ENCODE measurements at places on chromosomes 5 and 9.

DNA sequence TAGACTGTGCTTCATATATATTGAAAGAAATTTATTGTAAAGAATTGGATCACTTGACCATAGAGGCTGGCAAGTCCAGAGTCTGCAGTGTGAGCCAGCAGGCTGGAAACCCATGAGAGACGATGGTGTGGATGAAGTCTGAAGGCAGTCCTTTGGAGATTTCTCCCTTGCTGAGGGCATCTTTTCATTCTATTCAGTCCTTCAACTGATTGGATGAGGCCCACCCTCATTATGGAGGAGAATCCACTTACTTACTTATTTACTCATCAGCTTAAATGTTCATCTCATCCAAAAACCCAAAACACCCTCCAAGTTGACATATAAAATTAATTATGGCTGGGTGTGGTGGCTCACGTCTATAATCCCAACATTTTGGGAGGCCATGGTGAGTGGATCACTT is 62.1 kb downstream of the MCTP1 start:
- no peak for DNase-seq

GRCh38 chr9:31908158-31908890 is 476.1 kb upstream of the ACO1 start:
- no peak for DNase-seq

DNA sequence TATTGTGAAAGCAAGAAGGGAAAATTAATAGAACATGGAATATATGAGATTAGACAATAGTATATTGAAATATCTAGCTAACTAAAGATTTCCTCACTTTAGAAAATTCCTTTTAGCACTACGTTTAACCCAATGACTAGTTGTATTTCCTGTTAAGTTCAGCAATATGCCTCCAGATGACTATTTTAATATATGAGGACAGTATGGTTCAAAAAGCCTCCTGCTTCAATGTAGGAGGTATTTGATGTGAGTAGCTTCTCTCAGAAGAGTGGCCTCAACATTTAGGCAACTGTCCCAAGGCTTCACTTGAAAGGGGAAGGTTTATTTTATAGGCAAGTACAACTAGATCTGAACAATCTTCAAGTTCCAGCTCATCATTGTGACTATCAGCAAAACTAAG is 2.0 kb upstream of the MEF2C start:
- DNase-seq, result no peak

GRCh38 chr5:6454628-6455053 is 6.0 kb downstream of the UBE2QL1 start:
- DNase-seq, result no peak

- DNase-seq, result no peak
Observed at GRCh38 chr5:39190311-39191102, 28.9 kb downstream of the FYB1 start.

- DNase-seq, result no peak
Observed at GRCh38 chr5:3994628-3995027, 399.0 kb downstream of the IRX1 start.

DNA sequence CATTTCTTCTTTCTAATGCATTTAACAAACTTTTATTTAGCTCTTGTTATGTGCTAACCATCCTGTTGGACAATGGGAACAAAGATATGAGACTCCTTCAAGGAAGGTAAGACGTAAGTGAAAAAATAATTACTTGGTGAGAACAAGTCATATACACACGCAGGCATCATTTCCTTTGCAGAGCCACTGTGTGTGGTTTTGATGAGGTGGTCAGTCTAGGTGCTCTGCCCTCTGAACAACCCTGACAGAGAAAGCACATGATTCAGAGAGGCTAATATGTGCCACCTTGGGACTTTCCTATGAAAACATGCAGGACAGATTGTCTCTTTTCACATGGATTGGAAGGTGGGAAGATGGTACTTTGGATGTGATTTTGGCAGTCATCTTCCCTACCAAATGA is 1162.5 kb upstream of the DMAC1 start:
- DNase-seq, result no peak

- no peak for DNase-seq
Observed at GRCh38 chr5:132388244-132389050, 18.9 kb downstream of the SLC22A5 start.

DNA sequence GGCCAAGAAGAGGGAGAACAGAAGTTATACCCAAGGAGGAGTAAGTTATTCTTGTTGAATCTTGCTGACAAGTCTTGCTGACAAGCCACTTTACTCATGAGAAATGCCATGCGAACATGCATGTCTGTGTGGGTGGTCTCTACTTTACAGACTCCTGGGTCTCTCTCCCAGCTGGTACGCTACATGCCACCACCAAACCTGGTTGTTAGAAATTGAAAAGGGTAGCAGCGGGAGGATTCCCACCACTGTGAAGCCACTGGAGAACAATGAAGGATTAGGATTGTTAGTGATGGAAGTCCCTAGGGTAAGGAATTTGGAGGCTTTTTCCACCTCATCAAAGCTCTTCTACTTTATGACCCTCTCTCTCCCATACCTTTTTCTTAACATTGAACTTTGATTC is 53.6 kb upstream of the GABRB2 start:
- DNase-seq, result no peak

DNA sequence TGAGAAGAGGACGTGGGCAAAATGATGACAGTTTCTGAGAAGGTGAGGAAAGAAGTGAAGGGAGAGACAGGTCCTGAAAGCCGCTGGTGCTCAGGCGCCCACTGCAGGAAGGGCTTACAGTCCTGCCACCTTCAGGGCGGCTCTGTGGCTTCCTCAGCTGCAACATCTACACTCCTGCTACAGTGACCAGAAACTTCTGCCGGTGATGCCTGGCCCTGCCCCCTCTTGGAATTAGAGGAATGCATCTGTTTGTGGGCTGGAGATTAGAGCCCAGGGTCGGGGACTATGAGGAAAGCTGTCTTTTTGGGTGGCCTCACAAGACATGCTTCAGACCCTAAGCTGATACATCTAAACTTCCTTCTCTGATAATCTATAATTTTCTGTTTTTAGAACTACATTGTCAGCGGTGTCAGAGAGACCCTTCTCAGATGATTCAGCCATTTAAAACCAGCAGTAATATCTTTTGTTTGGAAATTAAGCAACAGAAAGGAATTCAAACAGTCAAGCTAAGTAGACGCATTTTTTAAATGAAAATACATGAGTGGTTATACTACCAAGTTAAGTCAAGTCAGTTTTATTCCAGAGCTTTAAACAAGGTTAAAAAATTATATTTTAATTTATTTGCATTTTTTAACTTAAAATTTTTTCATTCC is 30.4 kb downstream of the PRDM6 start:
- DNase-seq, result no peak

GRCh38 chr9:38641985-38642864 is 21.8 kb upstream of the ANKRD18A start:
- DNase-seq, result no peak

- DNase-seq, result no peak
Observed at GRCh38 chr9:110669433-110669832, 842 bp downstream of the MUSK start.

GRCh38 chr5:54742417-54742891 is 224.9 kb downstream of the SNX18 start:
- no peak for DNase-seq

- DNase-seq, result no peak
Observed at GRCh38 chr9:136628268-136628667, 34.4 kb upstream of the EGFL7 start.

DNA sequence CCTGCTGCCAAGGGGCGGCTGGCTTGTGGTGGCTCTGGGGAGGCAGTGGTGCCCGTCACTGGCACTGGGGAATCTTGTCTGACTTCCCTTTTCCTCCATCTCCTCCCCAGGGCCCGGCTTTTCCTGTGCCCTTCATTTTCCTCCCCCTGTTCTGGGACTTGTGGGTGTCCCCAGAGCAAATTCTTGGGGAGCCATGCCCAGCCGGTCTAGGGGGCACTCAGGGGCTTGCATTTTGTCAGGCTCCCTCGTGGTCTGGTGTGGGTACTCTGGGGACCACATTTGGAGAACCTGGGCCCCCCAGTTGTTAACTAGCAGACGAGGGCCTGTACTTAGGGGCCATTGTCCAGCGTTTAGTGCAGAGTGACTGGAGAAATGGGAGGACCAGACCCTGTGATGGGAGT is 105.2 kb upstream of the IER5L start:
- DNase-seq, result no peak

DNA sequence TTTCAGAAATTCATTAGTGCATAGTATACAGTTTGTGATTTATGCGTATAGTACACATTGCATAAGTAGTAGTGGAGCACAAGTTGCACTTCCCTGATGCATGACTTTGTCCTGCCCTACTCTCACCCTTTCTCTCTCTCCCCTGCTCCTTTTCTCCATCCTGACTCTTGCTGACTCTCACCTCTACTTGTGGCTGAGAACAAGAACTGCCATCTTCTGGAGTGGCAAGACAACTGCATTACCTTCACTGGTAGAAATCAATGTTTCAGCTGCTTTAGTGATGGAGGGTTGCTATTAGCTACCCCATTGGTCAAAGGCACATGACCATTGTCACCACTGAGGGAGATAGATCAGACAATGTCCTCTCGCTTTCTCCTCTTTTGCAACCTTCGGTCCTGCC is 26.9 kb downstream of the SPEF2 start:
- no peak for DNase-seq

DNA sequence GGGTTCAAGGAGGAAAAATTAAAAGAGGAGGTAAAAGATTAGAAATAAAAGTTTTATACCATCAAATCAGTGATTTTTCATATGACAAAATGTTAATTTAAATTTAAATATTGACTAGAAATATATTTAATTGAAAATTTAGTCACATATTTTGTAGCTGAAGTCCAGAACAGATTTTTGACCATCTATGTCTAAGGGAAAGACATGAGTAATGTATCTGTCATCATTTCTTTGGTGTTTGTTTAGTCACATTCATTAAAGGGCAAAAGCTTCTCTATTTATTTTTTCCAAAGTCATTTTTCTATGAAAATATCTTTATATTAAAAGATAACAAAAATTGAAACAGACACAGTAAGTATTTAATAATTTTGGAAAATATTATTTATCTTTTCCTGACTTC is 252.0 kb upstream of the ISL1 start:
- DNase-seq, result no peak

- no peak for DNase-seq
Observed at GRCh38 chr9:112271466-112272098, 61.8 kb downstream of the PTBP3 start.

GRCh38 chr9:129446828-129447550 is 173.9 kb downstream of the C9orf50 start:
- DNase-seq, result no peak

DNA sequence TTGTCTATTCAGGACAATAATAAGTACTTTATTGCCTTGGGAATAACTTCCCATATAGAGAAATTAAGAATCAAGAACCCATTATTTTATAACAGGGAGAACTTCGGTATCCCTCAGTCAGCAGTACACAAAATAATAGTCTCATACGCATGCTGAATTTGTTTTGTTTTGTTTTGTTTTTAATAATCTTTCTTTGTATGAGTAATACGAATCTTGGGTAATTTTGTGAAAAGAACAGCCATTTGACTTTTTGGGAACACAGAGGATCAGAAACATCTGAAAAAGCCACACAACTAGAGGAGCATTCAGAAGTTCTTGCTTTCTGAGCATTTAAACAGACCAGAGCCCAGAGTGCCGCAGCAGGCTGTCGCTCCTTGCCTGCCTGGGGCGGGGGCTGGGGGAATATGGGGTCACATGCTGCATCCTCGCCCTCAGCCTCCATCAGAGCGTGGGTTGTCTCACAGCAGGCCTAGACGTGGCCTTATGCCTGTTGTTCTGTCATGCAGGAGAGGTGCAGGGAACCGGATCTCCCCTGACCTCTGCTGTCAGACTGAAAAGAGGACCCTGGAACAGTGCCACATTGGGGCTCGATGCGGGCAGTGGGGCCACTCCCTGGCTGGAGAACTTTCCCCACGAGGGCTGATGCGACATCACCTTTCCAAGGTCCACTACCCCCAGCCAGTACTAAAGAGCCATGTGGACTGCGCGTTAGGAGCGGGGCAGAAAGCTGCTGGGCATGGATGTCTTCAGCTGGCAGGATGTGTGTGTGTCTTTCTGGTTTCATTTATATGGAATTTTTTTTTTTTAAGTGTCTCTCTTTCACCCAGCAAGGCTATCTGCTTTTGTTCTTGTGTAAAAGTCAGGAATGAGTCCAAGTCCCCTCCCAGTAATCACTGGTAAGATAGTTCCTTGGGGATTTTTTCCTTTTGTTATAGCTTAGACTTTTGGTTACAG is 133.4 kb upstream of the OTULINL start:
- no peak for DNase-seq

- DNase-seq, result no peak
Observed at GRCh38 chr5:150368526-150368925, 11.0 kb downstream of the TCOF1 start.

- no peak for DNase-seq
Observed at GRCh38 chr5:172901012-172901780, 58.0 kb upstream of the RPL26L1 start.

DNA sequence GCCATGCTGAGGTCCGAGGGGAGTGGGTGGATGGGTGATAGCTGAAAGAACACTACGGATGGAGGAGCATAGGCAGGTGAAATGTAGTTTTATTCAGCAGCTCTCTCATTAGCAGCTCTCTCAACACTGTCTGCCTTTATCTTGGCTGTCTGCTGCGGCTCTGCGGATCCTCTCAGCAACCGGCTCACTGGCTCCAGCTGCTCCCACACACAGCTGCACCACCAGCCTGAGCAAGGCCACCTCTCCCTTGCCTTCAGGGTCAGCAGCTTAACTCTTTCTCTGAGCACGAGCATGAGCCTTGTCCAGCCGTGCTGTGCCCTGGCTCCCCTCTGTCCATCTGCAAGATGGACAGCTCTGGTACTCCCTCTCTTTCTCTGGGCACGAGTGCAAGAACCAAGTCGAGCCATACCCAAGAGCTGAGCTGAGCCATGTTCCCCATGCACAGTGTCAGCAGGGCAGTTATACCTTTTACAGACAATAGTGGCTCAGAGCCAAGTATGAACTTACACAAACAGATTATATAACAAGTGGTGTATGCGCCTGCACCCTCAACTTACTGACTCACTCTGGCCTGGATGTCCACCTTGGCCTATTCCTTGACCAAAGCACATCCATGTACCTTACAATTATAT is 108.5 kb downstream of the MACIR start:
- DNase-seq, result no peak

DNA sequence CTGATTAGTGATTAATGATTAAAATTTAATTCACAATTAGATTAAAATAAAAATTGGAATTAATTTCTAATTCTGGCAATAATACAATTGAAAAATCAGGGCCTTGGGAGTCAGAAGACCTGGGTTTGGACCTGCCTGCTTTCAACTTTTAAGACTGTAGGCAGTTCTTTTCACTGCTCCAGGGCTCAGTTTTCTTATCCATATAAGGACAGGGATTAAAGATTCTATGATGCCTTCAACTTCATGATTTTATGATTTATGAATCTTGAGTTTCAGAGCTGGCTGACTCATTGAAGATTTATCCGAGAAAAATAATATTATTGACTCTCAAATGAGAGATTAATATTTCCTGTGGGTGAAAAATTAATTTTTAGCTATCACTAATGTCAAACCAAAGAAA is 208.6 kb upstream of the ANKH start:
- no peak for DNase-seq

GRCh38 chr9:2307480-2307879 is 292.3 kb downstream of the SMARCA2 start:
- DNase-seq, result no peak

All from stimulated activated CD8-positive, alpha-beta memory T cell treated with anti-CD3 and anti-CD28 coated beads, Interleukin-4, amount 100 ng/mL, for 4 hours (primary cell).